Hematopoietic multipotent progenitor cell (in vitro differentiated cells): ENCODE measurements at places on chromosomes 12 and 14.
A peak's percentile ranks its signal among the peaks of the same experiment; 100 is the strongest.

DNA sequence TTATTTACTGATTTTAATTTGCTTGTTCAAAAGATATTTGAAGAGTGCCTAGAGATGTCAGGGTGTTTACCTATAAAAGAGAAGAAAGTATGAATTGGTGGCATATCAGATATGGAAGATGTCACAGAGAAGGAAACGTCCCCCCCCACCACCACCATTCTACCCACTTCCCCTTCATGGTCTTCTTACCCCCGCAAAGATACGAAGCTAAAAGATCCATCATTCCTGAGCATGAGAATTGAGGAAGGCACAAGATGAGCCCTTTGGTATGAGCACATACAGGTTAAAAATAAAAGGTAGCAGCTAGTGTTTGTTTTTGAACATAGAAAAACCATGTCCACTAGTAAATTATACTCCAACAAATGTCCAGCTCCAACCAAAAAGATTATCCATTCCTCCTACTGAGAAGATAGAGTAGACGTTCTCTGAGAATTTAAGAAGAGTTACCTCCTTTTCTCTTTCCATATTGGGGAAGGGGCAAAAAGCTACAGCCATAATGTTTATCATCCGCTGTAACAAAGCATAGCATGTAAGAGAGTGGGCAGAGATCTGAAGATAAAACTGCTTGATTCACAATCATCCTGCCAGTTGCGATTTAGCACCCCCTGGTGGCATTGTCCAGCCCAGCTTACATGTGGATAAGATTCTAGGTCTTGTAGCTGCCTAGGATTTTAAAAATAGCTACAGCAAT lies 29.1 kb downstream of the NFYB start:
- DNase-seq, result peak; percentile 92

DNA sequence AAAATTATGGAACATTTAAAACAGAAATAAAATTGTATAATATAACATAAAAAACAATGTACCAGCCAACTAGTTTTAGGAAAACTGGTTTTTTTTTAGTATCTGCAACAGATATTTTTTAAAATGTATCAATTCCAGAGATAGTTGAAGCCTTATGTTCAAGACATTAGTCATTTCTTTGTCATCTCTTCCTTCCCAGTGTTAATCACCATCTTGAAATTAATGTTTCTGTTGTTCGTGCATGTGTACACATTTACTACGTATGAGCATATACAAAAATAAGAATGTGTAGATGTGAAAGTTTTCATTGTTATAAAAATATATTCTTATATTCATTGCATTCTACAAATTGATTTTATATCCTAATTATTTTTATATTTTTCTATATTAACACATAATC lies 1062.1 kb downstream of the SLC6A15 start:
- DNase-seq, result no peak

DNA sequence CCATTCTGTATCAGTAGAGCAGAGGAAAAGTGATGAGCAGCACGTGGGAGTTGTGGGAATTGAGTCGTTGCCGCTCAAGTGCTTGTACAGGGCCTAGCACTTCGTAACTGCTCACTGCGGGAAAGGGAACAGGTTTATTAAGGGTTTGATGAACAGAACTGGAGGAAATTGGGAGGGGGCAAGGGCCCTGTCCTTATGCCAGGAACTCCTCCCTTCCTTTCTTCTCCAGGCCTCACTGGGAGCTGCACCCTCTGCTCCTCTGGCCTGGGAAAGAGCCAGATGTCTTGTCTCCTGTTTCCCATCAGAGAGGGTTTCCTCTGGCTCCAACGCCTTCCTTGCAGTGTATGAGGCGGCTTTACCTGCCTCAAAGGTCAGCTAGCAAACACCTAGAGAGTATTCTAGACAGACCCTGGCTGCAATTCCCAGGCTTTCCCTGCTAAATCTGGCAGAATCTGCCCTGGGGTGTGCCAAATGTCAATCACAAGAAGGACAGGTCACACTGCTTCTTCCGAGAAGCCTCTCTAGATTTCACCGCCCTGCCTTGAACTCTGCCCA lies 78.4 kb downstream of the NTF3 start:
- no peak for DNase-seq

- no peak for DNase-seq
Observed at GRCh38 chr12:122724641-122725243, 5.9 kb downstream of the HCAR1 start.

GRCh38 chr14:19799880-19800279 lies 3.7 kb upstream of the OR4N2 start:
- no peak for DNase-seq

GRCh38 chr12:66550626-66551025 lies 128.2 kb downstream of the GRIP1 start:
- no peak for DNase-seq
